Heart left ventricle (tissue), 16 donors: ENCODE measurements at places on chromosomes 7 and 10. TPM values are rescaled to one million over a fixed set of nuclear protein-coding genes. Genes with fewer than 3 reads are reported as not detected.

Gene PRLHR
- not detected for polyA plus RNA-seq

Gene STMP1
- polyA plus RNA-seq, result 34.4 TPM

DNA sequence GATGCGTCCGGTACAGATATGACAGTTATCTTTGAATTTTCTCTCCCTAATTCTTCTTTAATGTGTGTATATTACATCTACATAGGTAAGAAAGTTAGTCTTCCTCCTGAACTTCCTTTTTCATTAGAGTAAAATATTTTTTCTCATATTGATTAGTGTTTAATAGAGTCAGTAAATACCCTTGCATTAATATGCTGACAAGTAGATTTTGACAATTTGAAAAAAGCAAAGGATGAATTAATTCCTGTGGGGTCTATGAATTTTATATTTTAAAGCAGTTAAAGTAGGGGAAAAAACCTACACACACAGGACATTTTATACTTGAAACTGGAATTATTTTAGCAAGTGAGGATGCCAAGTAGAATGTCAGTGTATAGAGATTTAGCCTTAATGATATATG is 9.4 kb downstream of the OTUD1 start:
- no peak for DNase-seq
- peaks cover 26% of the 10 kb centered on the region for H3K36me3 ChIP-seq
- peaks cover 18% of the 10 kb centered on the region for H3K4me1 ChIP-seq
- no peak overlapping the region for H3K4me3 ChIP-seq

GRCh38 chr10:50431133-50431532 is 179.8 kb upstream of the ASAH2 start:
- peaks cover 19% of the 10 kb centered on the region for H3K4me1 ChIP-seq
- peak overlapping the region; percentile 13 for H3K4me3 ChIP-seq
- H3K27ac ChIP-seq, result peak overlapping the region; percentile 64
- H3K27me3 ChIP-seq, result no peaks in the 10 kb centered on the region
- no peak for DNase-seq

DNA sequence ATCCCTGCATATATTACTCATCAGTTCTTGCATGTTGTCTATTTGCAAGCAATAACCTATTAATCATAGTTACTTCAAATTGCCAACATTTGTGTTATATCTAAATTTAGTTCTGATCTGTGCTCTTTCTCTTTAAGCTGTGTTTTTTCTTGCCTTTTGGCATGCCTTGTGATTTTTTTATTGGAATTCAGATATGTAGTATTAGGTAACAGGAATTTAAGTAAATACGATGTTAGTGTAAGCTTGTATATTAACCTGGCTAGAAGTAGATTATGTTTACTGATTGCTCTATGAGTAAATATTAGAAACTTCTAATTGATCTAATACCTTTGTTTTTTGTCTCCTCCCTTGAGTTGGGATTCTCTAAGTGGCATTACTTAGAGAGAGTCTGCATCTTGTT is 718.9 kb upstream of the POT1 start:
- no peaks in the 10 kb centered on the region for H3K36me3 ChIP-seq
- no peak overlapping the region for H3K27ac ChIP-seq
- H3K4me3 ChIP-seq, result no peak overlapping the region
- no peaks in the 10 kb centered on the region for H3K27me3 ChIP-seq
- no peaks in the 10 kb centered on the region for H3K4me1 ChIP-seq
